ENCODE measurements at places on chromosomes 5 and 9. TPM values are rescaled to one million over a fixed set of nuclear protein-coding genes. Genes with fewer than 3 reads are reported as not detected.

- no peak for DNase-seq
These were observed 809 bp downstream of the MCCC2 start for GRCh38 chr5:71587766-71588532.

DNA sequence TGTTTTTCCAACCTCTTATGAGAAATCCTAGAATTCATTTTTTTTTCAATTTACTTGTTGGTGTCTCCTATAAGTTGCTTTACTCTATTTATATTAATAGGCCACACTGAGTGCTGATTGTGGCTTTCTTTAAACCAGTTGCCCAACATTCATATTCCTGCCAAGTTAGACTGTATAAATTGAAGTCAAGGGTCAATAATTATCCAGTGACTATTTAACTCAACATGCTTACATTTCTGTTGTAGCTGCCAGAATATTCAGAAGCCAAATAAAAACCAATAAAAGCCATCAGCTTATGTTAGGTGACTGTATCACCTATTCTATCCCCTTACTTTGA, 169.0 kb downstream of the PTPRD start:
- no peak for DNase-seq

CAST gene
- polyA plus RNA-seq, result 138 TPM

DNA sequence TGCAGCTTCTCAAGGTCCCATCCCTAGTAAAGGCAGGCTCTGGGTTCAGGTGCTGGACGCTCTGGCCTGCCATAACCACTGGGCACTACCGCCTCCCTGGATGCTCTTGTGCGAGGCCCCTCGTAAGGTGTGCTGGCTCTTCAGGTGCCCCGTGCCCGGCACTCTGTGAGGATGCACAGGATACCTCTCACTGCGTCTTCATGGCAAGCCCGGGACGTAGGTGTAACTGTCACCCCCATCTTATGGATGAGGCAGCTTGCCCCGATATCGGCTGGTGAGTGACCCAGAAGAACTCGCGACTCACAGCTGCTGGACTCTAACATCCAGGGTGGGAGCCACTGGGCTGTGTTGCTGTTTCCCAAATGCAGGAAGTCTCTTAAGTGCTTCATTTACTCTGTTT, 79.0 kb downstream of the GTF3C4 start:
- DNase-seq, result no peak

- DNase-seq, result no peak
These were observed 30.2 kb downstream of the RASGEF1C start for GRCh38 chr5:180178531-180179441.

DNA sequence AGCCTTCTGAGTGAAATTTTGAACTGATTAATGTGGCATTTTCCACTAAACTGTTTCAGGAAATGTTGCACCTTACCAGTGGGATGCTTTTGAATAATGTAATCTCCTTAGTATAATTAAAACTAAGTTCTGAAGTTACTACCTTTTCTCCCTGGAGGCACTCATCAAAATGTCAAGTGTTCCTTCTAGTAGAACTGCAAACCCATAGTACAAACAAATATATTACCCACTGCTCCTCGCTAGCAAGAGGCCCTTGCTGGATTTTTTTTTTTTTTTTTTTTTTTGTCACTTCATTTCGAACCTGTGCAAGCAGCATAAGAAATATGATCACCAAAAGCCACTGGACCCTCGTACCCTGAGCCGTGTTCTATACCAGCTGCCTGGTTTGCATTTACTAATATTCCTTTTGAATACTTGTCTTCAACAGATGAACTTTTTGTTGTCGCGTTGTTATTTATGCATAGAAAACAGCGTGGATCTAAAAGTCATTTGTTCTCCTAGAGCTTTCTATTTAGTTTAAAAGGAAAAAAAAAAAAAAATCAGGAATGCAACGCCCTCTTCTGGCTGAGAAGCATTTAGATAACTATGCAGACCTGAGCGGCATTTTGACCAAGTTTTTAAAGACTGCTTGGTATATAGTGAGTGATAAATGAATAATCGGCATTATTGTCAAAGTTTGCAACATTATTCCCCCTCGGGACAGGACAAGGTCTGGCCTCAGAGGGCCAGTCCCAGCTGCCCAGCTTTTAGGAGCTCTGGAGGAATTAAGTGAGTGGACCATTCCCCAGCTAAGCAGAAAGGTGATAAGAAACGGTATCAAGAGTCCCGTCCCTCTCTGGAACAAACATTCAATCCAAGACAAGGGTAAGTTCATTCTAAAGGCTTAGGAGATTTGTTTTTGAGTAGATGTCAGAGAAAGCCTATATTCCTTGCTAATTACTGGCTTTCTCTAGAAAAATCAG, 162.5 kb upstream of the KIF2A start:
- peak; percentile 54 for DNase-seq

CCDC69 gene
- polyA plus RNA-seq, result 5.3 TPM

GRCh38 chr9:32350682-32351081, 33.8 kb upstream of the ACO1 start:
- DNase-seq, result peak; percentile 29

- DNase-seq, result peak; percentile 39
These were observed 433.7 kb downstream of the ENC1 start for GRCh38 chr5:74206579-74207550.

MTX3 gene
- 37.3 TPM for polyA plus RNA-seq

DNA sequence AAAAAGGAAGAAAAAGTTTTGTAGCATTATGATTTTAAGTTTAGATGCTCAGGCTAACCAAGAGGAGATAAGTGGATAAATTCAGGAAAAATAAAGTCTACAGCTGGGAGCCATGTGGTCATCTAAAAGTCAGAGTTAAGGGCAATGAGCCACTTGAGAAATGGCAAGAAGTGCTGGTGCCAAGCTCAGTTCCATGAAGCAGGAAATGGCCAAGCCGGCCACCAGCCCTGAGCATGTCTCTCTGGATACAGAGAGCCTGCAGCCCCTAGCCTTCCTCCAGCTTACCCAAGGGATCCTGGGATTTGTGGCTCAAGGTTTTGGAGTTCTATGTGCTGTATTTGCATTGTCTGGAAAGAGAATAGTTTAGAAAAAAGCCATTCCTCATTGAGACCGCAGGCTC, 12.2 kb upstream of the S1PR3 start:
- no peak for DNase-seq

Data from left kidney (tissue), 8 donors.